Sciatic nerve (tissue), 2 donors: ENCODE measurements at places on chromosomes 3 and 15.

DNA sequence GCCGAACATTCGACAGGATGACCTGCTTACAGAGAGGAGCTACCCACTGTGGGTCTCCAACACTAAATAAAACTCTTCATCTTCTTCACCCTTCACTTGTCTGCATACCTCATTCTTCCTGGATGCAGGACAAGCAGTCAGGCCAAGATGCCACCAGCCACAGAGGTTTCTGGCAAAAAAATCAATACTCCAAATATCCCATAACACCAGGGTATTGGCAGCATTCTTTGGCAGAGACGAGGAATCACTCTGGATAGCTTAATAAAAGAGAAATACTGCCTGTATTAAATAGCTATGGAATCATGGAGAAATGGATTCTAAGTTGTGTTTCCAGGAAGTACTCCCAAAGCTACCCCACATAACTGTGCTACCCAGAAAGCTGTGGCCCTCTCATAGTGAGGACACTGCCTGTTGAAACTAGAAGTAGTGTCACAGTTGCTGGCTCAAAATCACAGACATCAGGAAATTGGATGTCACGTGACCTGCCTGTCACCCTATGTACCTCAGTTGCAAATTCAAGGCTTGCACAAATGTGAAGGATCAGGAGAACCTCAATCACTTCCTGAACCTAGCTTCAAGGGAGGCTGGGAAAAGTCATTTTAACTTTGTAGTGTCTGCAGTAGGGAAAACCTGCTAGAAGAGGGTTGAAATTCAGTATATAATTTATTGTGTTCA, 11.0 kb upstream of the LRRC31 start:
- no peak for DNase-seq

- DNase-seq = no peak
These were observed 127.4 kb downstream of the ATP10A start for GRCh38 chr15:25735550-25736384.

DNA sequence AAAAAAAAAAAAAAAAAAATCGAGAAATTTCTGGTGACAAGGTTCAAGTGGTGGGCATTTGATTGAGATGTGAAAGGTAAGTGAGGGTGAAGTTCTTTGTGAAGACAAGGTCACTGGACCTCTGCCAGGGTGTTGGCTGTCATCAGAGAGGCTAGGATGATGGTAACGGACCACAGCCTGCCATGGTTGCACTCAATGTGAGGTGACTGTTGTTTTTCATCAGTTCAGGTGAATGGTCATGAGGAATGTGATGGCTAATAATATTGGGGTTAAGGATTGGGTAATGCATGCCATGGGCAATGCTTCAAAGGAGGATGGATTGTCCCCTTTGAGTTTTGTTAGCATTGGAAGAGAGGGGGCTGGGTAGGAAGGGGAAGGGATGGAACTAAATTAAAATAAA, 4.3 kb upstream of the ALPK3 start:
- no peak for DNase-seq

- DNase-seq = no peak
These were observed 28.9 kb downstream of the ROBO2 start for GRCh38 chr3:77068808-77069207.

GRCh38 chr3:98769448-98769847, 6.3 kb downstream of the ST3GAL6 start:
- no peak for DNase-seq

GRCh38 chr3:23258110-23258509, 55.0 kb downstream of the UBE2E2 start:
- no peak for DNase-seq

DNA sequence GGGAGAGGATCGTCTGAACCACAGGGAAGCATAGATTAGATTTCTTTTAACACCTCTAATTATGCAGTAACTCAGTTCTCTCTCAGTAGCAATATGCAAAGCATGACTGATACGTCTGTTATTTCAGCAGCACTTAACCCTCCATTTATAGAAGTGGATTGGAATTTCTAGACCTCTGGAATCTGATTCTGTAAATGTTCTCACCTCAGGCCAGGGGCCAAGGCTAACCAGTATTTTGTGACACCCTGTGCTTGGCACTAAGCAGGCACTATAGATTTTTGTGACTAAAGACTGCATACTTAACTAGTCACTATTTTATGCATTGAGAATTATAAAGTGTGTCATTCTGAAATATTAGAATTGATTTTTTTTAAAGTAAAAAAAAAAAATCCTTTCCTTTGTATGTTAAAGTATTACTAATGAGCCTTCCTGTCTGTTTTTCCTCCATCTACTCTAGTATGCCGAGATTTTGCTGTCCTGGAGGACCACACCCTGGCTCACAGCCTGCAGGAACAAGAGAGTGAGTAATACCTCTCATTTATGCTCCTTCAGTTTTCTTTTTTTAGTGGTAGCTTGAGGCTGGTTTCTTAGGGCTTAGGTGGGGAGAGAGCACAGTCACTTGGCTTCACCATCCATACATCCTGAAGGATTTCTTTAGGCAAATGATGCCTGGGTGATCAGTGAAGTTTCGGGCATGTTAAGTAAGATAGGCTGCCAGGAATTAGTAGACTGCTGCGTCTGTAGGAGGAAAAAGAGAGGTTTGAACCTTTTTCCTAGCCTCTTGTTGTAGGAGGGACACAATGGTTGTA, 26.5 kb upstream of the UTS2B start:
- no peak for DNase-seq

DNA sequence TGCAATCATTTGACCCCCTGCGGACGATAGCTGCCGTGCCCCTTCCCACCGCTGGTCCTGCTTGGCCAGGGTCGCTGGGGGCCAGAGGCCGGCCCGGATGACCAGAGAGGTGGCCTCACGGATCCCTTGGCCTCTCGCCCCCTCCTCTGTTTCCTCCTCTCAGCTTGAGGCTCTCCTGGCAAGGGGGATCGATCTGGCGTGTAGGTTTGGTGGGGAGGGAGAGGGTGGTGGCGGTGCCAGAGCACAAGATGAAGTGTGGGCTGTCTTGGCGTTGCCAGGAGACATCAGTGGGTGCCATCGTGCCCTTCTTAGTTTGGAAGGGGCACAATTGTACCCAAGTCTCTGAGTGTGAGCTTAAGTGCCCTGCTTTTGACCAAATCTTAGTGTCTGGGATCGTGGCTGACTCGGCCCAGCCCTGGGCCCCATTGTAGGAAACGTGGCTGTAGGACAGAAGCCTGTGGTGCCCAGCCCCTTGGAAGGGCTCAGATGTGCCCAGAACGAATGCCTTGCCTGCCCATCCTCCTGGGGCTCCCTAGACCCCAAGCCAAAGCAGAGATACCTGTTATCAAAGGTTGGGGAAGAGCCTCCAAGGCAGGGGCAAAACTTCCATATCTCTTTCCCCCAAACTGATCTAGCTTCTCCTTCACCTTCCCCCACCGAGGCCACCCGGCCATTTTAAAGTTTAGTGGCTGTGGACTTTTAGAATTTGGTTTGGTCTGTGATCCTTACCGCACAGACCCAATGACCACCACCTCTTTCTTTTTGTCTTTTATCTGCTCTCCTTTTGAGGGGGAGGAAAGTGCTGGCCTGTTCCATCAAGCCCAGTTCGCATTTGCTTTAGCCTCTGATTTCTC, 14.4 kb downstream of the NR2F2 start:
- DNase-seq = peak; percentile 63
